ENCODE measurements at places on chromosomes 7 and 10.

- DNase-seq, result no peak
Measured at GRCh38 chr7:25222666-25223065, 5.6 kb downstream of the NPVF start.

- DNase-seq, result no peak
Measured at GRCh38 chr7:158477866-158478265, 109.8 kb downstream of the PTPRN2 start.

- no peak for DNase-seq
Measured at GRCh38 chr7:131493581-131493980, 62.8 kb downstream of the PODXL start.

GRCh38 chr10:23172429-23173213 lies 19.5 kb upstream of the PTF1A start:
- DNase-seq, result no peak

- DNase-seq, result no peak
Measured at GRCh38 chr7:143504215-143504936, 26.7 kb downstream of the TAS2R41 start.

- no peak for DNase-seq
Measured at GRCh38 chr10:126964190-126964589, 59.0 kb downstream of the DOCK1 start.

DNA sequence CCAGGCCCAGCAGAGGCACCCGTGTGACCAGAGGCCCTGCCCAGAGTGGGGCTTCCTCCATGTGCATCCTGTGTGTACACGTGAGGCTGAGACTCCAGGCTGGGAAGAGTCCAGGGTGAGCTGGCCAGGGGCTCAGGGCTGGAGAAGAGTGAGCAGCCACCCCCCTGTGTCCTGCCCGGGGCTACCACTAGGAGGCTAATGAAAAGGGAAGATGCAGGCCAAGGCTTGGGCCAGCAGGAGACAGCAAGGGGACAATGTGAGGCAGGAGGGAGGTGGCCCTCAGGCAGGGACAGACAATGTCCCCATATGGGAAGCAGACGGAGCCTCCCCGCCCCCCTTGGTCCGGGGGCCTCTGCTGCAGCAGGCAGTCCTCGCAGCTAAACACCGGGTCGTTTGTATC lies 102.0 kb downstream of the HIF1AN start:
- no peak for DNase-seq

DNA sequence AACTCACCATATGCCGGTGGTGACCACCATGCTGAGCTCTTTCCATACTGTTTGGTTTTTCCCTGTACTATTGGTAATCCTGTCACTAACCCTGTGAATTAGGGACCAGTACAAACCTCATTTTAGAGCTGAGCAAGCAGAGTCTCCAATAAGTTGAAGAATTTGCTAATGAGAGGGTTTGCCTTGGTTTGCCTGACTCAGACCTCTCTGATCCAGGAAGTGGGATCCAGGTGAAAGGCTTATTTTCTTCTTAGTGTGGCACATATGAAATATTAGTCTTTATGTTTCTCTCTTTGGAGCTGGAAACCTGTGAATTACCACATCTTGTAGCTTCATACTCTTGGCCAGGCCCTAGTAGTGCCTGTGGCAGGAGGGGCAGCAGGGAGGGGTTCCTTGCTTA lies 114.1 kb upstream of the IGFBP3 start:
- no peak for DNase-seq

DNA sequence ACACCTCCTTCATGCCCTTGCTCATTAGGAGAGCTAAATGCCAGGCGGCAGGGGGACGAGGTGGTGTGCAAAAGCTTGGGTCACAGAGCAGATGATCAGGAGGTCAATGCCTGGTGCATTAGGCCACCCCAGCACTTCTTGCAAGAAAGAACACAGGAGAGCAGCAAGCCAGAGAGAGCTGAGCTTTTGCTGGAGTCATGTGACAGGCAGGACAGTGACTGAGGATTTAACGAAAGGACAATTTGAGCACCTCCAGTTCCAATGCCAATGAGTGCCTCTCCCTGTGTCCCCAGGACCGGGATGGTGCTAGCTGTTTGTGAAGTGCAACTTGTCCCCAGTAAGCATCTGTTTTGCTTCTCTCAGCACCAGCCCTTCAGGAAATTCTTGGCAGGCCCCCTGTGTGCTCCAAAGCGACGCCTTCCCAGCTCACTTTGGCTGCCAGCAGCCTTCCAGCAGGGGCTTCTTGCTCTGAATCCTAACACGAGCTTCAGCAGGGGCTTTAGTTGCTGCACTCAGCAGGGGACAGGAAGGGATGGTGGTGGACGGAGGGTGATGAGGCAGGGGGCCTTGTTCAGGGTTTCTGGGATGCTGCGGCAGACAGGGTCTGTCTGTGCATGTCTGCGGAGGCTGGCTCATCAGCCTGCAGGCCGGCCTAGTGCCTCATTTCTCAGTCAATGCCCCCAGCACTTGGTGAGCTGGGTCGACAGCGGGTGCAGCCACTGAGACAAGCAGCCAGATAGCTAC lies 368.1 kb downstream of the RPS24 start:
- DNase-seq, result no peak

DNA sequence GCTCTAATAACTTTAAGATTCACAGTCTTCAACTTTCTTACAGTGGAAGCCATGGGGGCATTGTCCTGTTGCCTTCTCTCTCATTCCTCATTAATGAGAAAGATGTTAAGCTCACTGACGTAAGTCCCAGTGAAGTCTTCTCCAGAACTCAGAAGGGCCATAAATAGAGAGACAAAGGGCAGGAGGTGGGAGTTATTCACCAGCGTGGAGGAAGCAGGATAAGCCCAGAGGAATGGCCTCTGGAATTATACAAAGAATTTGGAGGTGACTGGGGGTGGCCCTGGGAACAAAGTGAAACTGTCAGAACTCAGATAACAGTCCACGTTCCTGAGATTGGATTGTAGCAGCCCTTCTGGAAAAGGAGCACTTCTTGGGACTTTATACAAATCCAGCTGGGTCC lies 52.4 kb downstream of the SORBS1 start:
- no peak for DNase-seq

DNA sequence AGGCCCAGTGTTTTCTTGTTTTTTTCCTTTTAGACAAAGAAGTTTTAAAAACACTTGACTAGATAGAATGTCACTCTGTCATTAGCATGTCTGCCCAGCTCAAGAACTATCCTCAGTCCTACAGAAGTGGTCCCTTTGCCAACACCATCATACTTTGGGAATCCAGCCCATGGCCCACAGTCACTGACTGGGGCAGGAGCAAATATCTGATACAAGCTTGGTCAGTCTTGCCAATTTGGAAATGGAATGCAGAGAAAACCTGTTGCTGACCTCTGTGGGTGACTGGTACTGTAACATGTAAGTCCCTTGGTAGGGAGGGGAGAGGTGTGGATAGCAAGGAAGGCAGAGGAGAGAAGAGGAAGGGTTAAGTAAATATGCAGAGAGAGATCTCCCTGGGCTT lies 47.8 kb downstream of the IPMK start:
- no peak for DNase-seq

DNA sequence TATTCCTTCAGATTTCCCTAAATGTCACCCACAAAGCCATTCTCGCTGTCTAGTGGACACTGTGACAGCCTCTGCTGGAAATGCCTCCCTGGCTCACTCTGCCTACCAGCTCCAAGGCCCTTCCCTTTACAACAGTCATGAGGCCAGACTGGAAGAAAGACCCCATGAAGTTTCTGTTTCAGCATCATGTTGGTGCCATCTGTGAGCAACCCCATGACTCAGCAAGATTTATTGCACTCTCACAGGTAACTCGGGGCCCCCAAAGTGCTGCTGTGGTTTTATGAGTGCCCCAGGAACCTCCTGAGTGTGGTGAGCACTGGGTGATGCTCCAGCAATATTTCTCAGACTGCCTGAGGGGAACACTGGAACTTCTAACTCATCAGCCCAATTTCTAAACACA lies 218.6 kb downstream of the ZNF33B start:
- DNase-seq, result no peak

GRCh38 chr10:110914431-110914830 lies 4.5 kb downstream of the BBIP1 start:
- no peak for DNase-seq

DNA sequence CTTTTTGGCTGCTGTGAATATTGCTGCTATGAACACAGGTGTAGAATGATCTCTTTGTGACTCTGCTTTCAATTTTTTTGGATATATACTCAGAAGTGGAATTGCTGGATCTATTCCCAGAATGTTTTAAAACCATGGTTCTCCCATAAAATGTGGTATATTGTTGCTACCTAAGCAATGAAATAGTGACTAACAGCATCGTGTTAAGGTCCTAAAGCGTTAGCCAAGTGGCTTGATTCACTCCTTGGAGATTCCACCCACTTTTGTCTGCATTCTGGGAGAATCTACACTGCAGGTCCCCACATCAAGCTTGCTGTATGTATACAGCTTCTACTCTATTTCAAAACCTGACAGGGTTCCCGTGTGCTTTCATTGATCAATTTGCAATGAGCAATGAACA lies 105.6 kb downstream of the CDK6 start:
- DNase-seq, result no peak

- peak; percentile 33 for DNase-seq
Measured at GRCh38 chr7:7103343-7104313, 78.7 kb upstream of the C1GALT1 start.

DNA sequence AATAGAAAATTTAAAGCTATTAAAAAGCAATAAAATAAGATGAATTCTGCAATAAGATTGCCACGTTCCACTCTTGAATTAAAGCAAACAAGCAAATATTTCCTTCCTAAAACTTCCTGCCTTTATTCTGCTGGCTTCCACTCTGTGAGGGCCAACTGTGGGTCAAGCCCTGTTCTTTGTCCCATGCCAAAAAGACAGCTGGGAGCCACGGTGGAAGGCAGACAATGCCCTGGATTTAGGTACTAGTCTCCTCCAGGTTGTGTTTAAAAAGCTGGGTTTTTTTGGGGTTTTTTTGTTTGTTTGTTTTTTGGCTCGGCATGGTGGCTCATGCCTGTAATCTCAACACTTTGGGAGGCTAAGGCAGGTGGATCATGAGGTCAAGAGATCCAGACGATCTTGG lies 39.1 kb downstream of the LRRTM3 start:
- DNase-seq, result no peak

Measured in NCI-H1092 (cell line).